ENCODE measurements at places on chromosomes 1 and 21.

- no peak for DNase-seq
Observed at GRCh38 chr1:21814981-21815582, 3.0 kb downstream of the LDLRAD2 start.

DNA sequence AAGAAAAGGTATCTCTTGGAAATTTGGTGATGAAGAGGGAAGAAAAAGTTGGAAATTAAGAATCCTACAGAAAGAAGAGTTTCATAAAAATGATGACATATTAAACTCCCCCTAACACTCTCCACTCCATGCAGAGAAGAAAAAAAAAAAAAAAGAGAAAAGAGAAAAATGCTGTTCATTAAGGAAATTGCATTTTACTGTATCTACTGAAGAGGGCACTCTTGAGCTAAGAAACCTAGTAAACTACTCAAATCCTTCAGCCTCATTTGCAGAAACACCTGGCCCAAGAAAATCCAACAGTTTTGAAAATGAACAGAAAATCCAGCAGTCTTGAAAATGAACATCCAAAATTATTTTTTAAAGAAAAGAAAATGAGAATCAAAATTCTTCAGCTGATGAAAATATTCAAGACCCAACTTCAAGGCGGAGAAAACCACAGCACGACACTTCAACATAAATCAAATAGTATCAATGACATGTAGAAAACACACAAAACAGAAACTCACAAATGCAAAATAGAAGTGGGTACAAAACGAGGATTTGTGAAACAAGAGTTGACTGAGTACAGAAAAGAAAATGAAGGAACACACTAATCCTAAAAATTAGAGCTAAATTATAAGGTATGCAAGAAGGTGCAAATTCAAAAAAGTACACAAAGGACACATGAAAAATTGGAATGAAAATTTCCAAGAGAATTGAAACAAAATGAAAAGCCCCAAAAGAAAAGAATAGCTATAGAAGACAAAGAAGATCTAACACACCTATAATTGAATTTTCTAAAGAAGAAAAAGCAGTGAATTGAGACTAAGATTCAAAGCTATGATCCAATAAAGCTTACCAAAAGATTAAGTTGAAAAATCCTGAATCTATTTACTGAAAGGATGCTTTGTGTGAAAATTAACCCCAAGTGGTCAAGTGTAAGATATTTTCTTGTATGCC, 73.2 kb upstream of the DNAJC6 start:
- DNase-seq = no peak

GRCh38 chr1:71762514-71763255, 519.7 kb downstream of the NEGR1 start:
- no peak for DNase-seq

DNA sequence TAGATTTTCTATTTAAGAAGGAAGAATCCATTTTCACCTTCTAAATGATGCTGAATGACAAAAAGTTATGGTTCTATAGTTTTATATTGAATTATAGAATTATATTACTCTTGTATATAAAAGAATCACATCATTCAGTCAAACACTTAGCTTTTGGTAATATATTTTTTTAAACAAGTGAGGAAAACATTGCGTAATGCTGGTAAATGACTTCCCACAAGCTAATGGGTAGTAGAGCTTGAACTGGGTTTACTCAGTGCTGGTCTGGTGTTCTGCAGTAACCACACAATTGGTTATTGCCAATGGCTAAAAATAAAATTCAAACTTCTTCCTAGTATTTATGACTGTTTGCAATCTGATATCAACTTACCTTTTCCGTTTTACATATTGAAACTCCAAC, 10.6 kb upstream of the GIPC2 start:
- no peak for DNase-seq

DNA sequence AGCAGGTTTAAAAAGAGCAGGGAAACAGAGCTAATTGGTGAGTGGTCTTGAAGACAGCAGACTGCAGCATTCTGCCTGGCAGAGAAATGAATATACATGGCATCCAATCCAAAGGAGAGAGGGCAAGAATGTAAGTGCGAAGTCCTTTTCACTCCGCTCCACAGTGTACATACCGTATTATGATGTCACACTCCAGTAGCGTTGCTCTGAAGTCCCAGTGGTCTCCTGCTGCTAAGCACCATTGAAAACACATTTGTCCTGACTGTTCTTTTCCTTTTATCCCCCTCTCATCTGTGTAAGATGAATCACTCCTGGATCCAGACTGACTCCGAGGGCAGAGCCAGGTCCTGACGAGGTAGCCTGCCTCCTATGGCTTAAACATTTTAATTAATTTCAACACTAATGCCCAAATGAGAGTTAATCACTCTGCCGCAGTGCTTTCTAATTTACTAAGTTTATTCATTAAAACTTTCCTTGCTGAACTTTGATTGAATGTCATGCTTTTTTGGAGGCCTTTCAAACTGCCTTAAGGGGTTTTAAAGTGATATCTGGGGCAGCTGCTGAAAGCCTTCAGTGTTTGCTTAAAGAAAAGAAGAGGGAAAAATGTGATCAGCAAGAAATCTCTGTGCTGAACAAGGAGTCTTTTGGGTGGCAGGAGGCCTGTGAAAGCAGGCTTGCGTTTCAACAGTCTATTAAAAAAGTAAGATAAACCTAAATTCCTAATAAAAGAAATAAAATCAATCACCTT, 227.2 kb downstream of the ATG4C start:
- no peak for DNase-seq

- DNase-seq = no peak
Observed at GRCh38 chr1:38135625-38136414, 89.2 kb upstream of the POU3F1 start.

GRCh38 chr1:60634106-60634505, 448.3 kb upstream of the NFIA start:
- no peak for DNase-seq

DNA sequence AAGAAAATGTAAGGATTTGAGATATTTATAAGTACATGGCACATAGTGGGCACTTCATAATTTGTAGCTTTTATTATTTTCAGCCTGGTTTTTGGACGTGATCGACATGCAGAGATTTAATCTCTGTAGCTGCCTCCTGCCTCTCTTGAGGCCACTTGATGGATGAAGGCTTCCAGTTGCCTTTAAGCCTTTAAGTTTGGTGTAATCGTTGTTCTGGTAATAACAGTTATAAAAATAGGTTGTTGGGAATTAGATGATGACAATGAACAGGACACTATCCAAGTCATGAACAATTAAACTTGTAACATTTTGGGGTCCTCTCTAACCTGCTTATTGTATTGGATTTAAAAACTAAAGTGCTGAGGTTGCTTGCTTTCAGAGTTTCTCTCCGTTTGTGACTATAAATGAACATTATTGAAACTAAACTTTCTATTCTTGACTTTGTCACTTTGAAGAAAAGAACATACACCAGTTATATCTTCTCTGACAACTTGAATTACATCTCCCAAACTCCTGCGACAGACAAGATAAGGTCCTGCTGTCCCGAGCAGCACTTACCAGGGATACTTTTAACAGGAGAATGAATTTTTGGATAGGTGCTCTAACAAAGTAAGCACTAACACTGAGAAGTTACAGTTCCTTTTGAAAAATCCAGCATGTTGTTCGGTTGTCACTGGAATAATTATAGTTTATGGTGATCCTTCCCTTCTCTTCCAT, 295.0 kb downstream of the NFIA start:
- DNase-seq = no peak

GRCh38 chr1:12553963-12554362, 64.0 kb downstream of the DHRS3 start:
- DNase-seq = no peak

DNA sequence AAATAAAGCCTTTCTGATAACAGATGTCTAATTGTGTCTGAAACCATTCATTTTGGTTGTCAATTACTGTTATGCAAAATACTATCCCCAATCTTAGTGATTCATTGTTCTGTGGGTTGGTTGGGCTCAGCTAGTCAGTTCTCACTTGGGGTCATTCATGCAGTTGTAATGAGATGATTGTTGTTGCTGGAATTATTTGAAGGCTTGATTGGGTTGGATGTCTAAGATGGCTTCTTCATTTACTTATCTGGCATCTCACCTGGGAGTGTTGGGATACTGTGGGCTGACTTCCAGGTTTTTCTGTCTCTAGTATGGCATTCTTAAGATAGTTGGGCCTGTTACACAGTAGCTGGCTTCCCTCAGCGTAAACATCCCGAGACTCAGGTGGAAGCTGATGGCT, 217.8 kb upstream of the B3GALT2 start:
- no peak for DNase-seq

DNA sequence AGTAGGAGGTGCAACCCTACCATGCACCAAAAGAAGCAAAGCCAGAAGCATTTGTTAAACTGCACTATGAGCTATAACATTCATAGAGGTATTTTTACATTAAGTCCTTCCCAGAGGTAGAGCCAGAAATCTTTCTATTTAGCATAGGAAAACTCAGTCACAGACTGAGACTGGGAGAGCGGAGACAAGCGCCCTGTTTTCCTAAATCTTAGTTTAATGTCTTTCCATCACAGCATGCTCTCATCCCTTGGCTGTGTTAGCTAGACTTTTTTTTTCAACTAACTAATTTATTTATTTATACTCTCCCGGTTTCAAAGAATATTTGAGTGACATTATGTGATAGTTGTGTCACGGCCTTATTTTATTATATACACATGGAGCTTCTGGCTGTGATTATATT, 304.1 kb downstream of the LMX1A start:
- DNase-seq = no peak

- no peak for DNase-seq
Observed at GRCh38 chr1:165826565-165827267, 698 bp upstream of the UCK2 start.

GRCh38 chr1:97562081-97562480, 358.8 kb downstream of the DPYD start:
- no peak for DNase-seq

DNA sequence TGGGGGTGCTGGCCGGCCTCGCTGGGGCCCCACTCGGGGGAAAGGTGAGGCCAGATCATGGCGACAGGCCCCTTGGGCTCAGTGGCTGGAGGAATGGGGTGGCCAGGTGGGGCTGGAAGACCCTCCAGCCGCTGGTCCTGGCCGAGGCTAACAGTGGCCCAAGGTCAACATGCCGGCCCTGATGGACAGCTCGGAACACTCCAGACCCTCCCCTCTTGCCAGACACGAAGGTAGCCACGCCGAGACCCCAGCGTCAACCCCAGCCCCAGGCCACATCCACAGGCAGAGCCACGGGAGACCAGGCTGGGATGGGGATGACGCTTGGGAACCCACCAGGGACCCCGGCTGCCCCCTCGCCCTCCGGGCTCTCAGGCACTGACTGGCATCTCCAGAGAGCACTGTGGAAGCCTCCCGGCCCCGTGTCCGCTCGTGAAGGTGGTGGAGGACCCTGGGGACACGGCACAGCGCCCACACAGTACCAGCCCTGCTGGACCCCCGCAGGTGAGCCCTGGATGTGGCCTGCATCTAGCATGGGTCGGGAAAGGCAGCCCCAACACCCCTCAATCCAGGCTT, 905 bp upstream of the C1QTNF12 start:
- DNase-seq = no peak

- DNase-seq = no peak
Observed at GRCh38 chr1:11682799-11683198, 1.9 kb upstream of the MAD2L2 start.

- no peak for DNase-seq
Observed at GRCh38 chr1:213371525-213371846, 320.4 kb downstream of the RPS6KC1 start.

- DNase-seq = no peak
Observed at GRCh38 chr1:201655243-201655642, 116.3 kb downstream of the NAV1 start.

DNA sequence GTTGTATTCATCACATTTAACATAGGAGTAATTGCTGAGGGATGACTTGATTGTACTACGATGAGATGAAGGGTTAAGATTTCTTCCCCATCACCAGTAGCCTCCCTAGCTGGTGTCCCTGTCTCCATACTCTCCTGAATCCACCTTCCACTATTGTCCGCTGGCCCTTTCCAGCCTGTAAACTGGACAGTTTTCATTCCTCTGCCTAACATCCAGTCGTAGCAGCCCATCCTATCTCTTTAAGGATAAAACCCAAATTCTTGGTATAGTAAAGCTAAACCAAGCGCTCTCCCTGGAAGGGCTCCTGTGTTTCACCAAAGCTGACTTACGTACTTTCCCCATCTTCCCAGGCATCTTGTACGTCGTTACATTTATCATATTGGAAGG, 670 bp downstream of the COX20 start:
- no peak for DNase-seq

DNA sequence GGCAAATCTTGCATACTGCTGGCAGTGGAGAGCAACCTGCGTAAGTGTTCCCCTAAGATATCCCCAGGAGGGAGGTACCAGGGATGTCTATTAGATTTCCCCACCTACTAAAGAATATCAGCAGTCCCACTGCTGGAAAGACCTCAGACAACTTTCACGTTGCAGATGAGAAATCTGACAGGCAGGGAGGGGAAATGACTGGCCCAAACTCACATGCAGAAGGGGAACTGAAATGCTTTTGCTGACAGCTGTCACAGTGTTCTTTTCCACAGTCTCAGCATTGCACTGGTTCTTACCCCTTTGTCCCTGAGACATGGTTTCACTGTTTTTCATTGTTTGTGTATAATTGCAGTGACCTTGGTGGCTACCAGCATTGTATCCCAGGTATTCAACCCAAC, 84.8 kb upstream of the ATP1A1 start:
- no peak for DNase-seq

DNA sequence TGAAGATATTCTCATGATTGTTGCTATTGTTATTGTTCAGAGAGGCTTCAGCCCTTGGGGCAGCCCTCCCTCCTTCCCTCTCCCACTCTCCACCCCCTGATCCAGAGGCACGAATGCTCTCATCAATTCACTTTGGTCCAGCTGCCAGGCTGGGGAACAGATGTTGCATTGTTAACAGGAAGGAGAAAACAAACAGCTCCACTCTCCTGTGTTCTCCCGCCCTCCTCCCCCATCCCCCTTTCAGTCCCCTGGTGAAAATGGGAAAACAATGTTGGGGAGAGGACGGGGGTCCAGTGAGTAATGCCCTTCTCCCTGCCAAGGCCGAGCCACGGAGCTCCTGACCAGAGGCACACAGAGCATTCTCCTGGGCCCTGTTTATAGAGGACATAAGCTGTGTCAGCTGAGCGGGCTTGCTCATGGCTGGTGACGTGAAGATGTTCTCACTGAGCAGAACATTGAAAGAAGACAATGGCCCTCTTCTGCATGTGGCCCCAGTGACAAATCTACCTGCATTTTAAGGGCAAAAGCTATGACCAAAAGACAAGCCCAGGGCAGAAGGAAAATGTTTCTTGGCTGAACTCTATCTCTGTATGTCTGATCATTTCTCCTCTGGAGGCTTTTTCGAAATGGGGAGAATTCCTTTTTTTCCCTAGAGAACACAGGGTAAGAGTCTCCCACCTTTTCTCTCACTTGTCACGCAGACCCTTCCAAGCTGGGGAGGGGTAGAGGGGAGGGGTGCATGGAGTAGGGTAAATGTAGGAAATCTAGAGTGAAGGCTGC, 111.7 kb downstream of the GLUL start:
- no peak for DNase-seq

All from stimulated activated naive CD8-positive, alpha-beta T cell treated with anti-CD3 and anti-CD28 coated beads, Interleukin-15, amount 100 ng/mL, for 72 hours (primary cell).